ENCODE measurements at places on chromosomes 1 and 21. TPM values are rescaled to one million over a fixed set of nuclear protein-coding genes. Genes with fewer than 3 reads are reported as not detected.

DNA sequence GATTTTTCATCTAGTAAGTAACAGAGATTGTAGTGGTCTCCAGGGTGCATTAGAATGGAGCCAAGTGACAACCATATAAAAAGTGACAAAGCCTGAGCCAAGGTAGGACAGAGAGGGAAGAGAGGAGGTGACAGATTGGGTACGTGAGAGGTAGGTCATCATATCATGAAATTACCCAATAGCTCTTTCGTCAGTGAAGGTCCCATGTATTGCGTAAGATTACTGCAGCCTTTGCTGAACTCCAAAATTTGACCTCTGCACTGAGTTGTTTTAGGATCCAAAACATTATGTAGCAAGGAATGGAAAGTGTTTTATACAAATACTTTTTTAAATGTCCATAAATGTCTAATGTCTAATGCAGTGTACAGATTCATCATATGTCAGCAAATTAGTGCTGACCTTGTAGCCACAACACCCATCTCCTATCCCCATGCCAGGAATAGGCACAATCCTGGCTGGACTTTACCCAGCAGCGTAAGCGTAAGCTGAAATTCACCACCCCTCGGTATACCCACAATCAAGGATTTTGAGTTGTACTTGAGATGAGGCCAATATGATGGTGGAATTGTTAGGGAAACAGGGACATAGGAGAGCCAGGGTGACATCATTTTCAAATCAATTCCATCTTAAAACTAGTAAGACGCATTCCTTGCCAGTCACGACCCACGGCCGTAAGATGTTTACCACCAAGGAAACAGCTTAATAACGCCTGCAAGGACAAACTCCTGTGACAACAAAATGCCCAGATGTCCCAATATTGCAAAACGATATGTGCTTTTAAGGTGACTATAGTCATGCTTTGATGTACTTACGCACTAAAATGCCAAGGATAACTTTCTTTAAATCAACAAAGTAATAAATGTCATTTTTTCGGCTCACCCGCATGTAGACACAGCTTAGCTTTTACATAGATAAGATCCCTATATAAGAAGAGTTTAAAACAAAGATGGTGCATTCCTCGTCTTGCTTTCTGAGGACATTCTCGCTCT lies 38.1 kb upstream of the GREM2 start:
- no peak for DNase-seq

GRCh38 chr1:17392199-17392740 lies 20.3 kb downstream of the PADI6 start:
- no peak for DNase-seq

DNA sequence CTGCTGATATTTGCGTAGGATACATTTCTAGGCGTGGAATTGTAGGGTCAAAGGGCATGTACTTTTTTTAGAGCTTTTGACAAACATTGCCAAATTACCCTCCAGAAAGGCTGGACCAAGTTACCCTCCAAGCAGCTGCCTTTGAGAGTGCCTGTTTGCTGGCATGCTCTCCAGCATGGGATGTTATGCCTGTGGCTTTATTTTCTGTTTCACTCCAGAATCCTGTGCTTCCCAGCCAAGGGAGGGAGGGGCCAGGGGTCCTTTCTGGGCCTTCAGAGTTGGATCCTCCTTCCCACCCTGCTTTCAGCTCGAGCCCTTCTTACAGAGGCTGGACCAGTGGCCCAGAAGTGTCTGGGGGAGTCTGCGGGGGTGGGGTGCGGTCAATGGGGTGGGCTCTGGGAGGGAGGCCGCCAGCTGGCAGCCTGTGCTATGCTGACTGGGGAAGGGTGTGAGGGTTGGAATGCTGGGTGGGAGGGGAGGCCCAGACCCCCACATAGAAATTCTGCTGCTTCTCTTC lies 81.2 kb downstream of the EPHB2 start:
- DNase-seq: no peak

DNA sequence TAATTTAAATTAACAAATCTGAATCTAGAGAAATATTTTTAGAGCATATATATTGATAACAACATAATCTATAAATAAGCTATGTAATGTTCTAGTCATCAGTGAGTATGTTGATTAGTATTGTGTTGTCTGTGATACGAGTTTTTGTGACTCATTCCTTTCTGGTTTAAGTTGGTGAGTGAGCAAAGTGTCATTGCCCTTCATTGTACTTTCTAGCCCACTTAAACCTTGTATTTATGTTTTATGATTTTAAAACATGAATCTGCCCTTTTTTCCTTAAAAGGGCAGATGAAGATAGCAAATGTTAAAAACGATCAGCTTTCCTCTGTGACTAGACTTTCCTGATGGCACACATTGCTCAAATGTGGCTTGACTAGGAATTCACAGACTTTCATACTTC lies 38.5 kb downstream of the MACO1 start:
- DNase-seq: no peak

ARHGEF16 gene
- total RNA-seq: 25.7 TPM

HTR6 gene
- total RNA-seq: 0.68 TPM

DNA sequence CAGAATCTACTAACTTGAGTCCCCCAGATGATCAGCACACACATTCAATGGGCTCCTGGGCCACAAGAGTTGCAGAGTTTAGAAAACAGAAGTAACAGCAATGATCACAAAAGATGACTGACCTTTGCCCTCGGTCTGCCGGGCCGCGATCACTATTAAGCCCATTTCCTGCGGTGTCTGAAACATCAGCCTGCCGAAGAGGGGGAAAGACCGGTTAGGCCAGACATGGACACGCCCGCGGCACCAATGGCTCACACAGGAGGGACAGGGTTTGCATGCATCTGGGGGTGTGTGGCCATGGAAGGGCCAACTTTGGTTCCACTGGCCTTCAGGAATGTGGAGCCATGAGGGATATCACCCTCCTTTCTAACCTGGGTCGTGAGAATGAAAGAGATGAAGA lies 68.2 kb downstream of the SIM2 start:
- DNase-seq: no peak

GRCh38 chr1:87045761-87046304 lies 131.4 kb downstream of the HS2ST1 start:
- no peak for DNase-seq

DNA sequence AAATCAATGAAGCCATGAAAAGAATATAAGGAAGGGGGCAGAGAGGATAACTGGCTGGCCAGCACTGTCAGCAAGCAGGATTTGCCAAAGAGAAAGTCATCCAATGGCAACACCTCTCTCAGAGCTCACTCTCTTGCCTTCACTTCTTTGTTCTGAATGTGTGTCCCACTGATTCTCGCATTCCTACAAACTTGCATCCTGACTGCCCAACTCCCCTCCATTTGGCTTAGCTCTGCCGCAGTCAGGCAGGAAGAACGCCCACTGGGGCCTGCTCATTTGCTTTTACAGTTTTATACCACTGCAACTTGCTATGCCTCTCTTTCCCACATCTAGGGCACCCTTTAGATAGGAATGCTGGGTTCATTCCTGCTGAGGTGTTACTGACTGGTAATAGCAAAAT lies 364.2 kb upstream of the ST6GALNAC5 start:
- no peak for DNase-seq

All from testis (tissue), 5 donors.